ENCODE measurements at places on chromosomes 12 and 14. TPM values are rescaled to one million over a fixed set of nuclear protein-coding genes. Genes with fewer than 3 reads are reported as not detected.
A peak's percentile ranks its signal among the peaks of the same experiment; 100 is the strongest.

DNA sequence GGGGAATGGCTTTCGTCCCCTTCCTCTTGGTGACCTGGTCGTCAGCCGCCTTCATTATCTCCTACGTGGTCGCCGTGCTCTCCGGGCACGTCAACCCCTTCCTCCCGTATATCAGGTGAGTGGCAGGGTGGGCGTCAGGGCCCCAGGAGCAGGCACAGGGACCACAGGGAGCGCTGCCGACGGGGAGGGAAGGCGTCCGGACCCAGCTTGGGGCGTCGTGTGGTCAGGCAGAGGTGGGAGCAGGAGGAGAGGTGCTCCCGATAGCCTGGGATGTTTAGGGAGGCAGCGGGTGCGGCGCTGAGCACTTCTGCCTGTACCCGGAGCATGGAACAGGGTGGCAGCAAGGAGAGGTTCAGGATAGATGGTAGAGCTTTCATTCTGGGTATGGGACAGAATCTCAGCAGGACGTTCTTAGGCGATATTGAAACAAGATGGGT, 444 bp downstream of the DRAM1 start:
- no peak for DNase-seq

DNA sequence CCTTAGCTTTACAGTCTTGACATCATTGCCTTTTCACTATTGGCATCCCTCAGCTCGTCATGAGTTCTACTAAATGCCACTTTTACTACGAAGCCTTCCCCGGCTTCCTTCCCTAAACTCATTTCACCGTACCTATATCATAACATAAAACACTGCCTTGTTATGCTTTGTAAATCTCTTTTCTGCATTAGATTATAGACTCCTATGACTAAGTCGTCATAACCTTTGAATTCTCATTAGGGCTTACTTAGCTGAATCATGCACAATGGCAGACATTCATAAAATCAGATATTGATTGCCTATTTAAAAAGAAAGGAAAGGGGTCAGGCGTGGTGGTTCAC, 21.0 kb downstream of the BTG1 start:
- no peak for DNase-seq

GRCh38 chr14:68362846-68363245, 430.0 kb downstream of the ZFP36L1 start:
- DNase-seq = no peak

GRCh38 chr14:54420478-54421142, 20.6 kb downstream of the CNIH1 start:
- DNase-seq = peak; percentile 31

GRCh38 chr12:57521525-57522010, 1.1 kb upstream of the MBD6 start:
- peak; percentile 47 for DNase-seq

DNA sequence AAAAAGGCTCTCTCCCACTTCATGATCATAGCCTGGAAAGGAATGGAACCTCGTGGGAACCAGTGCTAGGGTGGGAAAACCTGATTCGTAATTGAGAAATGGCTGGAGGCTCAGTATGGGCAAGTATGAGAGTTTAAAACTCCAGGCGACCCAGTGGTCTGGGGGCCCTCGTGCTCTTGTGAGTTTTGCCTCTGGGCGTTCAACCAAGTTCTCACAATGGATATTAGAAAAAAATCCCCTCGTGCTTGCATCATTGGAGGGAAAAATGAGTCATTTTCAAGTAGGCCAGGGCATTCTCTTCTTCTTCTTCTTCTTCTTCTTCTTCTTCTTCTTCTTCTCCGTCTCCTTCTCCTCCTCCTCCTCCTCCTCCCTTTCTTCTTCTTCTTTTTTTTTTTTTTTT, 39.0 kb downstream of the GPR68 start:
- DNase-seq = no peak

GRCh38 chr12:124898200-124898922, 16.1 kb downstream of the UBC start:
- no peak for DNase-seq

- no peak for DNase-seq
Observed at GRCh38 chr12:103382736-103383346, 112.9 kb downstream of the C12orf42 start.

DNA sequence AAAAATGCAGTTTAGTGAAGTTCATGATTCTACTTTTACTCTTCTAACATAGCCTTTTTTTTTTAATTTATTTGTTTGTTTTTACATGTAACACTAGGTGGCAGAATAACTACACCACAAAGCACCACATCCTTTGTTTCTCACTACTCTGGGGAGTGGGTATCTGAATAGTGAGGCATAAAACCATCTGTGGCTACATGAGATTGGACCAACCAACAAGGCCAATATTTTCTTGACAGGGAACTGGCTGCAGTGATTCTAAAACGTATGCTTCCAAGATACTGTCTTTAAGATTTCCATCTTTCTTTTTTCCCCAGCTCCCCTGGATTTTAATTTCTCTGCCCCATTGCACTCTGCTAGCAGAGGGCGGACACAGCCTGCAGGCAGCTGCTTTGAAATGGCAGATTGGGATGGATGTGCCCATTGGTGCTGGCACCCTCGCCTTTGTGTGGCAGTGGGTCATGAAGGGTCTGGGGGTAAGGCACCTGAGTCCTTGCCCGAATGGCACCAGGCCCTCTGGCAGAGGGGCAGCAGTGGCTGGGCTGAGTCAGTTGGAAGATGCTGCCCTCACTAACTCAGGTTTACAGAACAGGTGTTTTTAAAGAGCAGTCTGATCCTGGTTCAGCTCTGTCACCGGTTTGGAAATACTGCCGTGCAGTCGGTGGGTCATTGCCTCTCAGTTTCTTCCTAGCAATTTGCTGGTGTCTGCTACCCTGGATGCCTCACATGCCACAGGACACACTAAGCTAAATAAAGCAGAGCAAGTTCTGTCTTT, 429.1 kb downstream of the RAD51B start:
- DNase-seq = peak; percentile 74

GRCh38 chr12:28958553-28959195, 190.4 kb upstream of the FAR2 start:
- DNase-seq = peak; percentile 77

- no peak for DNase-seq
Observed at GRCh38 chr12:61810486-61810885, 449.7 kb upstream of the USP15 start.

DNA sequence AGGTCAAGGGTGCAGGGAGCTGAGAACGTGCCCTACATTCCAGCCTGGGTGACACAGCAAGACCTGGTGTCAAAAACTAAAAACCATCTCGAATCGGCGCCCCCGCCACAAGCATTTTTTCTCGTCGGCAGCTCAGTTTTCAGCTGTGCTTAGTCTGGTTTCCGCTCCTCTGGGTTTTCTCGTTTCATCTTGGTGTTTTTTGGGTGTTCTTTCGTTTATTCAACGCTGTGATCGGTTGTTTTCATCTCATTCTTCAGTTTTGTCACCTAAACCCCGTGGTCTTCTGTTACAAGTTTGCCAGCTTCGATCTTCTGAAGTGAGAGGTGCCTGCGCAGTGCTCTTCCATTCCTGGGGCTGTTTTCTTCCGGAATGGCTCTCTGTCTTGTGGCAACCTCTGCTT, 41.4 kb downstream of the NOC4L start:
- no peak for DNase-seq

DNA sequence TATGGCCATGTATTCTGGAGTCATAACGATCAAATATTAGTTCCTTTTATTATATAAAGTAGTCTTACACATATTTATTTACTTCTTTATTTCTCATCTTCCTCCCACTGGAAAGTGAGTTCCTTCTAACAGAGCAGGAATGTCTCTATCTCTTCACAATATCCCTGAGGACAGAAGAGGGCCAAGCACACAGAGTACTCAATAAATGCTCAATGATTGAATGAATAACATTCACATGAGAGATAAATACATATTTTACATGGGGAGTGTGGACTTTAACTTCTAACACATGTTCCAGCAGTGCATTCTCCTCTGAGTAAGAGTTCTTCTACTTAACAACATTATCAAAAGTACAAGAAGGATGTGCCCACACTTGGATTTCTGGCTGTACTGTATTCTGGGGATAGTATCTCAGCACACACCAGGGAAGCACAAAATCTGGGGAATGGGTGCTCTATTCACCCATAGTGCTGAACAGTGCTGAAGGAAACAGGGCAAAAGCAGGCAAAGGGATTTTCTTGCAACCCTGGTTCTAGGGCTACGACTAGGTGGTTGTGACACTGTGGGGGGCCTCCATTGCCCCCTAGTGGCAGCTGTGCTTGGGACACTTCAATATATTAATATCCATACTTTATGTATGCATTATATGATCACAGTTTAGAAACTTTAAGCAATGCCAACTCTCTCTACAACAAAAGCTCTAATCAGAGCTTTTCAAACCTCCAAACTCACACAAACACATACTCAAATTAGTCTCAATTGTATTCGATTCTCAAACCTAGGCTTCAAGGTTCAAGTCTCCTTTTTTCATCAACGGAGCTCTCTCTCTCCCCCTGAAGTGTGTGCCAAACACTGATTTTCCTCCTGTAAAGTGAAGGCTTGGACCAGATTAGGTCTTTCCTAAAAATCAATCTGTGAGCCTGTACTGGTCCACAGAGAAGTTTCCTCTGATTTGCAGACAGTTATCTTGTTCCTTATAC, 115.5 kb downstream of the SLC2A13 start:
- peak; percentile 7 for DNase-seq

DNA sequence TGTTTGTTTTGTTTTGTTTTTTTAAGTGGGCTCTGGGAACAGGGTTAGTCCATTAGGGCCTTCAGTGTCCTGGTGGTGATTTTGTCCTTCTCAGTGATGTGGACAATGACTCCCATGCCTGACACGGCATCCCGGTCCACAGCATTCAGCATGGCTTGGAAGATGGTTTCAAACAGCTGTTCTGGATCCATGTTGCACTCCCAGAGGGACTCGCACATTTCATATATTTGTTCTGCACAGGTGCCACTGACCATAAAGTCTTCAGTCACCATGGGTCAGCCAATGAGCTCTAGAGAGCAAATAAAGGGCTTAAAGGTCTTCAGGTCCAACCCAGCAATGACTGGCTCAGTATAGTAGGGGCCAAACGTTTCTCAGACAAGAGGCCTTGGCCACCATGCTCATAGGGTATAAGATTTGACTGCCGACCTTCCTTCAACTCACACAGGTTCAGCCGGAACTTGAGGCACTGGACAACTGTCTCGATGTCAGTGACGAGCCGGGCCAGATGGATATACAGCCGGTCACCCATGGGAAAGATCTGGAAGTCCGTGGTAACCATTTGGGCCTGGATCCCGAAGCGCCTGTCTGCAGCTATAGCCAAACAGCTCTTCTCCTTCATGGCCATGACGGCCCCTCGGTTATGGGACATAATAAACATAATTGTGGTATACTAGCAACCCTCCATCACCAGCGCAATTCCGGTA, 18.0 kb downstream of the OR10P1 start:
- no peak for DNase-seq

- no peak for DNase-seq
Observed at GRCh38 chr12:121789233-121789781, 4.2 kb downstream of the RHOF start.

DNA sequence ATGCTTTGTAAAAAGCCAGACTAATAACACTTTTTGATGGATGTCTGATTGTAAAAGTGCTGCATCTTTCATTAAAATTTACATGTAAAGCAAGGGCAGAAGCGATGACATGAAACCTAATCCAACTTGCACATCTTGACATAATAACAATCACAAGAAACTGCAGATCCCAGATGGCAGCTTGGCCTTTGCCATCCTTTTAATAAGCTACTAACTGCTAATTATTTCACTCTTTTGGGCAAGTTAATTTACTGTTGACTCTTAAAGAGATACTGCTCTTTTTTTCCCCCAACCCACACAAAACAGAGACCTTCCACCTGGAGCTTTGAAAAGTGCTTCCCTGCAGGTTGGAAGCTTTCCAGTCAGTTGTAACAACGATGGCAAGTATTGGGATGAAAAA, 137.5 kb downstream of the NRXN3 start:
- DNase-seq = no peak

GRCh38 chr12:69500631-69501030, 30.4 kb downstream of the FRS2 start:
- DNase-seq = peak; percentile 61

DNA sequence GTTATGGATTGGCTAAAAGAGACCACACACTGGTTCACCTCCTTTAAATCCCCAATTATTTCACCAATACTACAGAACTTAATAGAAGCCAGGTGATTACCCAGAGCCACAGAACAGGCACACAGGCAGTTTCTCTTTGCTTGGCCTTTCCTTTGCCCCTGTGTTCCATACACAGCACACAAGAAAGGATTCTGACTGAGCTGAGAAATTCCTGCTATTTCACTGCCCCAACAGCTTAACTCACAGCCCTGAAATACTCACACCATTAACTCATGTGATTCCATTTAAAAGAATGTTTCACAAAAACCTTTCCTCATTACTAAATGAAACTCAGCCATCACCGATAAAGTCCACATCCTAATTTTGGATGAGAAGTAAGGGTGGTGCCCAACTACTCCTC, 133.6 kb downstream of the MED13L start:
- DNase-seq = peak; percentile 84

GRCh38 chr12:49559011-49559675, 8.8 kb downstream of the MCRS1 start:
- no peak for DNase-seq

DNA sequence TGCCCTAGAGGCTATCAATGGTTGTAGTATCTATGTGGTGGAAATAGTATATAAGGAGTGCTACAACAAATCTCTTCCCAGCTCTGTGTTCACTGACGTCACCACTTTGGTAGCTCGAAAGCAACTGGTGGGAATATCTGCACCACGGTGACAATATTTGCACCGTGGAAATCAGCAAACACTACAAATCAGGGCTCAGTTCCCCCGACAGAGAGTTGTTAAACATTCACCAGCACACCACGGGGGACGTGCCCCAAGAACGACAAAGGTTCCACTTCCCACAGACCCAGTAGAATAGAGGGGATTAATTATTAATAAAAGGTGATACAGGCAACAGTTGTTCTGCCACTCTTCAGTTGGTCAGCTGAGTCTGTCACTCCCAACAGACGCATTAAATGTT, 98.4 kb downstream of the CCDC60 start:
- no peak for DNase-seq

GRCh38 chr12:99647453-99647852, at the start of gene GARIN6:
GARIN6 (plus strand) TSS chr12:99647753; CDS start chr12:99648175, 422 bp downstream.
- no peak for DNase-seq

The KLRC2 gene
- 4.1 TPM for total RNA-seq

The EMC9 gene
- total RNA-seq = 18.5 TPM

The FGD4 gene
- total RNA-seq = 16.2 TPM

The COX8C gene
- total RNA-seq = not detected

The TEX22 gene
- total RNA-seq = 2.5 TPM

The B4GALNT3 gene
- total RNA-seq = 3.6 TPM

The TSPAN8 gene
- not detected for total RNA-seq

The ASCL1 gene
- total RNA-seq = not detected

The FNTB gene
- 20.0 TPM for total RNA-seq

The FAIM2 gene
- 0.10 TPM for total RNA-seq

The MEG3 gene
- total RNA-seq = not detected

The ANKRD33 gene
- not detected for total RNA-seq
